ENCODE measurements at places on chromosomes 3 and 15. TPM values are rescaled to one million over a fixed set of nuclear protein-coding genes. Genes with fewer than 3 reads are reported as not detected.
A peak's percentile ranks its signal among the peaks of the same experiment; 100 is the strongest.

DNA sequence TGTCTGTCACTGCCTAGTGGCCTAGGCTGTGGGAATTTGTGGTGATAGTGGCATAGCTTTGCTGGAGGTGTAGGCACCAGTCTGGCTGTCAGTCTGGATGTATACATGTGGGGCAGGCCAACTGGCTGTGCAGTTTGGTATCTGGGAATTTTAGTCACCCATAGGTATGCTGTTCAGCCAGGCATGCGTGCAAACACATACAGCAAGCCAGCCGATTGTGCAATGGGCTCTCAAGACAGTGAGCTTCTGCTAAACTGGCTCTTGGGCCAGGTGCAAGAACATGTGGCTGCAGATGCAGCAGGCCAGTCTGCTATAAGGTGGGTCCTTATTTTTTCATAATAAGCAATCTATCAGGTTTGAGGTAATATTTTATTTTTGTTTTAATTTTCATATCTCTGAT lies 87.1 kb upstream of the PLSCR5 start:
- DNase-seq = no peak

DNA sequence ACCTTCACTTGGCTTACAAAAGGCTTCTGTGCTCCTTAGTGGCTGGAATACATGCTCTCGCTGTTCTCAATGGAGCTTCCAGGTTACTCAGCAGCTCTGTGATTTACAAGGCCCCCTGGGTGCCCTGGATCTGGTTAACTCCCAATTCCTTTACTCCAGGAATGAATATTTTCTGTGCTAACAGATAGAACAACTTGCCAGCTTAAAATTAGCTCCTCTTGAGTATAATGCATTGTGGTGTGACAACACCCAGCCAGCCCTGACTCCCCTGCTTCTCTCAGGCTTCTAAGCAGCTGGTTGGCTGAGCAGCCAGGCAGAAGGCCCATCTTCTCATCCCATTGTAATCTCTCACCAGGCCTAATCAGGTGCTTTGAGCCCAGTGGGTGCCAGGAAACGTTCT lies 246.4 kb downstream of the ALCAM start:
- DNase-seq = no peak

Gene PTH1R
- 10.0 TPM for polyA plus RNA-seq

Gene EPHA6
- polyA plus RNA-seq = 0.13 TPM

DNA sequence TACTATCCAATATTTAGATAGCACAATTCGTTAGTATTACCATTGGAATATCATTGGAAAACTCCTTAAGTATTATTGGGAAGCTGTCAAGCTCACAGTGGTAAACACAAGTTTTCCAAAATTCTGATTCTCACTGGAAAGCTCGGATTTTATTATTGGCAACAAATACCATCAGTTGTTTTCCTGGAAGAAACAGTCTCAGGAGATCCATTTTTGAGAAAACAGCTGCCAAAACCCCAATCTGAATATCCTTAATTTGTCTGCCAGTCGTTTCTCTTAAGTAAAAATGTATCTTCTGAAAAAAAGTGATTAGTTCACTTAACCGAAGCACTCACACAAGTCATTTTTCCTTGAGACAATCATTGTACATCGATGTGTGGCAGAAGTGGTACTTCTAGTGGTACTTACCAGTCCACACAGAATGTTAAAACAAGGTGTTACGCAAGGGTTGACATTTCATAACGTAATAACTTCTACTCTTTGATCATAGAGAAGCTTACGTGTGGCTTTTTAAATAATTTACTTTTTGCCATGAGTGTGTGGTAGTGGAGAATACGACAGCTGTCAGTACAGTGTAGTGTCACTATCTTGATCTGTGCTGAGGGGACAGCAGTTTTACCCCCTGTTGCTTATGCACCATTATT lies 74.9 kb downstream of the FAM43A start:
- no peak for DNase-seq

Gene TM4SF1
- polyA plus RNA-seq = 34.4 TPM

DNA sequence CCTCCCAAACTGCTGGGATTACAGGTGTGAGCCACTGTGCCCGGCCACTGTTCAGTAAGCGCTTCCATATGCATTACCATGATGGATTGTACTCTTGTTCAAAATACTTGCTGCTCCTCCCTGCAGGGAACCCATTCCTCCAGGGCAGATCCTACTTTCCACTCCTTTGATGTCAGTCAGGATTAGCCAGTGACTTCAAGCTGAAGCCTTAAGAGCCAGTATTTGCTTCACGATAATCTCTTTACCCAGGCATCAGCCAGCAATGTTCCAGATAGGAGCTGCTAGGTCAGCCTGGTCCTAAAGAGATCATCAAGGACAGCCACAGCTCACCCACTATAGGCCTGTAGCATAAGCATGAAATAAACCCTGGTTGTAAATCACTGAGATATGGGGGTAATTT lies 96.5 kb upstream of the UBE2E2 start:
- no peak for DNase-seq

Gene KLF13
- 37.5 TPM for polyA plus RNA-seq

GRCh38 chr3:172717493-172718088 lies 6.7 kb upstream of the NCEH1 start:
- DNase-seq = no peak

GRCh38 chr3:46566040-46566641 lies at the start of gene LRRC2:
Gene LRRC2, minus strand, starts transcription at chr3:46566302. Its CDS starts 14,711 bp downstream, at chr3:46551591.
- peak; percentile 72 for DNase-seq

GRCh38 chr3:134809427-134810051 lies 14.5 kb downstream of the EPHB1 start:
- DNase-seq = no peak

GRCh38 chr3:16912400-16913263 lies 27.9 kb downstream of the PLCL2 start:
- DNase-seq = no peak

Gene SLC2A2
- not detected for polyA plus RNA-seq

GRCh38 chr15:73600413-73601335 lies 32.5 kb downstream of the NPTN start:
- no peak for DNase-seq

DNA sequence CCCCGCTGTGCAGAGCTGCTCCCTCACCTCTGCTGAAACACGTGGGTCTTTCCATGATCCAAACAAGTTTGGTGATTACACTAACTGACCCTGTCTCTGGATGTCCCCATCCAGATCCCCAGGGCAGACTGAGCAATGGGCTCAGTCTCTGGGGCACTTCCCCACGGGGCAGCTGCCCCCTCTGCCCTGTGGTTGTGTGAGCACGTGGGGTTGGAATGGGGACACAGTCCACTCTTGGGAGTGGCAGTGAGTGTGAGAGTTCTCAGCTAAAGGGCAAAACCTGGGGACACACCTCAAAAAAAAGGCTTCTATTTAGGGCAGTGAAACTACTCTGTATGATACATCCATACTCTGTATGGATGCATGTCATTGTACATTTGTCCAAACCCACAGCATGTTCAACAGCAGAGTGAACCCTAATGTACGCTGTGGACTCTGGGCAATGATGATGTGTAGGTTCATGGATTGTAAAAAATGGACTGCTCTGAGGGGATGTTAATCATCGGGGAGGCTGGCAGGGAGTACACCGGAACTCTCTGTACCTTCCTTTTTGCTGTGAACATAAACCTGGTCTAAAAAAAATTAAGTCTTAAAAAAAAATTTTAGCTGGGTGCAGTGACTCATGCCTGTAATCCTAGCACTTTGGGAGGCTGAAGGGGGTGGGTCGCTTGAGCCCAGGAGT lies 49.9 kb upstream of the BLM start:
- DNase-seq = no peak

Gene CCDC39
- polyA plus RNA-seq = 2.7 TPM

DNA sequence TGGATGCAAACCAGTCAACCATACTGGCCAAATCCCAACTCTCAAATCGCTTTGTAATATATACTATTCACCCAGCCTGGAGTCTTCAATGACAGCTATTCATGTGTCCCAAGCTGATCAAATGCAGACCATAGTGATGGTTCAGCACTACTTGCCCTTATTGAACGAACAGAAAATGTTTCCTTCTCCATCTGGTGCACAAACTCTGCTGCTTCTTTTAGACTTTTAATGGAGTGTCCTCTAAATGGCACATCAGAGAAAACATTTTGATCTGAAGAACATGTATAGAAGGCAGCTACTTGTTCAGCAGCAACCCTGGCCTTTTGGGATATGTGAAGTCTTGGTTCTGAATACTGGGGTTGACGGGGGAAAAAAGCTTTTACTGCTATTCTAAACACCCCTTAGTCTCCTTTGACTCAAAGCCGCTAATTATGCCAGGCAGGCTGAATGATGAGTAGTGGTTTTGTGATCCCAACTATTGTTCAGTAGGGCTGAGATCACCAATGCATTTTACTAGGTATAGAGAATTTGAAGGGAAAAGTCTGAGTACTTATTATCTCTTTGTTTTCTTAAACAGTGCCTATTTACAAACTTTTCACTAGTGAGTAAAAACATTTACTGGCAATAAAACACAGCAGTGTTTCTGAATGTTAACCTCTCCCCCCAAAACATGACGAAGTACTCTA lies 781.2 kb downstream of the ROBO1 start:
- no peak for DNase-seq

Gene MUC4
- 0.70 TPM for polyA plus RNA-seq
